Activated T-helper 1 cell treated with anti-CD3 and anti-CD28 coated beads, Interleukin-12 subunit alpha, Interleukin-12 subunit beta, Interleukin-2, Interleukin-4 antibody, amounts not matched to agents 30 ng/mL and 10 ng/mL and 1 ng/mL, durations not matched to agents 14 hours and 24 hours and 36 hours (primary cell): ENCODE measurements at places on chromosomes 3 and 15. TPM values are rescaled to one million over a fixed set of nuclear protein-coding genes. Genes with fewer than 3 reads are reported as not detected.

Gene DNAH12
- total RNA-seq = 0.17 TPM in 1 of 2 replicates, not detected in the other

DNA sequence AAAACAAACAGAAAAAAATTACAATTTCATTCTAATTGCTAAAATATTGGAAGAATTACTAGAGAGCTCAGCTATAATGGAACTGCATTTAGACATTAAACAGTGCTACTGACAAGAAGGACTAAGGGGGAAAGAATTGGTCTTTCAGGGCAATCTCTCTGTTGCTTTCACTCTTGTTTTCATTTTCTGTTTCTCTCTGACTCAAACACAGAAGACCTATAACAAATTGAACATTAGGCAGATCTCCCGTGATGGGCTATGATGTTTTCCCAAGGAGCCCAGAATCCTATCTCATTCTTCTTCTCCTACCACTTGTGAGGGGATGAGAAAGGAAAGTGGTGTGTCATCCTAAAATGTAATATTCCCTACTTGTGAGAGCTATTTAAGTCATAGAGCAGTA, 358.0 kb upstream of the TGFBR2 start:
- peaks cover 4% of the 10 kb centered on the region for H3K27me3 ChIP-seq
- no peak for DNase-seq
- H3K4me3 ChIP-seq = no peak overlapping the region
- H3K4me1 ChIP-seq = peaks cover 14% of the 10 kb centered on the region
- H3K36me3 ChIP-seq = no peaks in the 10 kb centered on the region

DNA sequence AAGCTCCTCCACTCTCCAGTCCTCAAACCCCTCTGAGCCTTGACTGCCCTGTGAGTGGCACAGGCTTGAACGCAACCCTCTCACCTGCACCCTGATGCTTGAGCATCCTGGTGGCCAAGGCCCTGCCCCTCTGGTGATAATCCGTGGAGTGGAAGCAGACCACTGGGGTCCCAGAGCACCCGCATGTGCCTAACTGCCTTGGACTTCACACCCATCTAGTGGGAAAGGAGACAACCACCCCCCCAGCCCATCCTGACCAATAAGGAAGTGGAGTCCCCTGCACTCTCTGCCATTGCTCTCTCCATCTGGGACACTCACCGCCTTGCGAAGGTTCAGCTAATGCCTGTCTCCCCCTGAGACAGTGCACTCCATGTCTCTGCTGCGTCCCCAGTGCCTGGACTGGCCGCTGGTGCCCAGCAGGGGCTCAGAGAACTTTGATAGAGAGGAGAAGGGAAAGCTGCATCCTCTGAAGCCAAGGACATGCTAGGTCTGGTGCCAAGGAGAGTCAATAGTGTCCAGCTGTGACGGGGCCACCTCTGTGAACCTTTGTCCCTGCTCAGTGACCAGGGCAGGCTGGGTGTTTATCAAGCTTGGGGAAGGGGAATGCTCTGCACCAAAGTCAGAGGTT, 3.4 kb downstream of the KLF15 start:
- H3K4me3 ChIP-seq = no peak overlapping the region
- H3K4me1 ChIP-seq = peaks cover 8% of the 10 kb centered on the region
- peaks cover 31% of the 10 kb centered on the region for H3K27me3 ChIP-seq
- H3K27ac ChIP-seq = no peak overlapping the region

Gene B4GALT4
- 14.1 and 18.6 TPM in 2 replicates for total RNA-seq

Gene ROPN1B
- not detected in 2 replicates for total RNA-seq

Gene MAP1A
- 2.2 and 2.3 TPM in 2 replicates for total RNA-seq

DNA sequence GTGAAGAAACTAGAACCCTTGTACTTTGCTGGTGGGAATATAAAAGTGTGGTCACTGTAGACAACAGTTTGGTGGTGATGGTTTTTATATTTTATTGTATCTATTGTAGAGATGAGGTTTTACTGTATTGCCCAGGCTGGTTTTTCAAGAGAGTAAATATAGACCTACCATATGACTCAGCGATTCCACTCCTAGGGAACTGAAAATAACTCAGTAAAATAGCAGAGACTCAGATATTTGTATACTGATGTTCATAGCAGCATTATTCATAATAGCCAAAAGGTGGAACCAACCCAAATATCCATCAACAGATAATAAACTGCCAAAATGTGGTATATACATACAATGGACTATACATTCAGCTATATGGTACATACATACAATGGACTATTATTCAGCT, 68.8 kb upstream of the IL12A start:
- H3K4me1 ChIP-seq = no peaks in the 10 kb centered on the region
- no peak overlapping the region for H3K4me3 ChIP-seq
- no peaks in the 10 kb centered on the region for H3K36me3 ChIP-seq
- no peak for DNase-seq
- no peak overlapping the region for H3K27ac ChIP-seq

Gene TRPC1
- total RNA-seq = 0.66 and 1.1 TPM in 2 replicates

GRCh38 chr15:67127331-67127664, 61.9 kb downstream of the SMAD3 start:
- peaks cover 92% of the 10 kb centered on the region for H3K4me1 ChIP-seq
- H3K36me3 ChIP-seq = peaks cover 35% of the 10 kb centered on the region
- no peaks in the 10 kb centered on the region for H3K27me3 ChIP-seq
- peak overlapping the region; percentile 51 for H3K27ac ChIP-seq

GRCh38 chr15:54014067-54014655, 35.9 kb downstream of the UNC13C start:
- no peak overlapping the region for H3K27ac ChIP-seq
- H3K27me3 ChIP-seq = no peaks in the 10 kb centered on the region
- H3K36me3 ChIP-seq = no peaks in the 10 kb centered on the region
- H3K4me3 ChIP-seq = no peak overlapping the region

Gene ALPK3
- total RNA-seq = 0.10 and 0.66 TPM in 2 replicates

Gene DUOX2
- total RNA-seq = not detected in 2 replicates

DNA sequence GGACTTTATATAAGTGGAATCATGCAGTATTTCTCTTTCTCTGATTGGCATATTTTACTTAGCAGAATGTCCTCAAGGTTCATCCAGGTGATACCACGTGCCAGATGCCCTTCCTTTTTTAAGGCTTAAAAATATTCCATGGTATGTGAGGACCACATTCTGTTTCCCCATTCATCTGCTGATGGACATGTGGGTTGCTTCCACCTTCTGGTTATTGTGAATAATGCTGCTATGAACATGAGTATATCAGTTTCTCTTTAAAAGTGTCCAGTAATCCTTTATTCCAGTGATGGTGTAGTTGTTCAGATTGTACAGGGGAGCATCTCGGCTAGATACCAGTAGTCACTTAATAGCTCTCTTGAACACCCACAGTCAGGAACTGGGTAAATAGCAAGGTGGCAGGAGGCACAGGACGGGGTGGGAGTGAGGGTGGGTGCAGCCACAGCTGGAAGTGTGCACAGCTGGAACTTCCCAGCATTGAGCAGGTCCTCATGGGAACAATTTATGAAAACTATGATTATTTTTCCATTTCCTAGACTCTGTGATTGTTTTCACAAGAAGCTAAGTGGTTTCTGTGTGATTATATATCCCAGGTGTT, 50.3 kb upstream of the ATG7 start:
- peaks cover 5% of the 10 kb centered on the region for H3K4me1 ChIP-seq
- DNase-seq = no peak
- no peaks in the 10 kb centered on the region for H3K36me3 ChIP-seq
- H3K27me3 ChIP-seq = peaks cover 4% of the 10 kb centered on the region
- H3K27ac ChIP-seq = no peak overlapping the region
- no peak overlapping the region for H3K4me3 ChIP-seq

- peaks cover 60% of the 10 kb centered on the region for H3K36me3 ChIP-seq
- peak overlapping the region; percentile 6 for H3K27ac ChIP-seq
- no peaks in the 10 kb centered on the region for H3K27me3 ChIP-seq
- peak overlapping the region; percentile 35 for H3K4me3 ChIP-seq
These were observed 31.9 kb downstream of the SH3BP5 start for GRCh38 chr3:15300323-15301078.

Gene CD86
- 2.7 and 3.8 TPM in 2 replicates for total RNA-seq

Gene SERPINI2
- total RNA-seq = not detected in 2 replicates

Gene SEC62
- total RNA-seq = 75.4 and 85.7 TPM in 2 replicates

DNA sequence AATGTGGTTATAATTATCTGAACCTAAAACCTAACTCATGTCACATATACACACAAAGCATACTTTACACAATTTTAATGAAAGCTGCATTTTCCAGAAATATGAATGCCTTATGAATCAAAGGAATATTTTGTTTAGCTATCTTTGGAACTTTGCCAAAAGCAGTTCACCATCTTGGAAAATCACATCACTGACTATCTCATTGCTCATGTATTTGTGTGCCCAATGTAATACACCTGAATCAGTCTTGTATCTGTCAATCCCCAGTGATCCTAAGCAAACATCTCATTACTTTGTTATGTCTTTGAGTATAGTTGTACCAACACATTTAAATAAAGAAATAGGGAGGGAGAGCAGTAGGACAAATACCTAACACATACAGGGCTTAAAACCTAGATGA, 15.6 kb upstream of the CD47 start:
- peaks cover 11% of the 10 kb centered on the region for H3K4me1 ChIP-seq
- H3K27me3 ChIP-seq = peaks cover 17% of the 10 kb centered on the region
- H3K27ac ChIP-seq = no peak overlapping the region
- H3K36me3 ChIP-seq = peaks cover 2% of the 10 kb centered on the region

Gene RETNLB
- total RNA-seq = not detected in 2 replicates

Gene GOLGA6B
- not detected in 2 replicates for total RNA-seq

- no peak for DNase-seq
- H3K27me3 ChIP-seq = no peaks in the 10 kb centered on the region
- no peaks in the 10 kb centered on the region for H3K36me3 ChIP-seq
- peaks cover 7% of the 10 kb centered on the region for H3K4me1 ChIP-seq
- no peak overlapping the region for H3K4me3 ChIP-seq
These were observed 64.2 kb downstream of the TBC1D5 start for GRCh38 chr3:17678116-17678741.

GRCh38 chr3:69777582-69777967, 38.3 kb downstream of the MITF start:
- H3K27ac ChIP-seq = no peak overlapping the region
- no peak overlapping the region for H3K4me3 ChIP-seq
- H3K27me3 ChIP-seq = no peaks in the 10 kb centered on the region

DNA sequence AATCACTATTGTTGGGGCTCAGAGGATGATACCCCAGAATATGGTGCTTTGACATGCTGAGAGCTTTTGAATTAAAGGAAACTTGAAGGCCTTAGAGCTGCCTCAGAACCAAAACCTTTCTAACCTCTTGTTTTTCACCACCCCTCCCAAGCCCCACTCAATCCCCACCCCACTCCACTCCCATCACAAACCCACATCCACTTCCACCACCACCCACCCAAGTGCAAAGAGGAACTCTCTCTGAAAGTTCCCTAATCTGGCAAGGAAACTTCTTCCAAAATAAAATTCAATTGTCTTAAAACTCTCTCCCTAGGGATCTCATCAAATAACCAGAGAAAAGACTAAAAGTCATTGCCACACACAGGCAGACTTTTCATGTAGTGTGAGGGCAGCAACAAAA, 301.2 kb upstream of the ARHGEF26 start:
- no peaks in the 10 kb centered on the region for H3K36me3 ChIP-seq
- no peaks in the 10 kb centered on the region for H3K4me1 ChIP-seq
- no peak overlapping the region for H3K4me3 ChIP-seq
- no peak for DNase-seq

- DNase-seq = no peak
- H3K36me3 ChIP-seq = no peaks in the 10 kb centered on the region
- H3K27me3 ChIP-seq = peaks cover 6% of the 10 kb centered on the region
- no peaks in the 10 kb centered on the region for H3K4me1 ChIP-seq
- no peak overlapping the region for H3K27ac ChIP-seq
These were observed 12.1 kb downstream of the SEMA3F start for GRCh38 chr3:50167069-50167840.

Gene MESP2
- 0.10 TPM in 1 of 2 replicates, not detected in the other for total RNA-seq

- DNase-seq = no peak
- H3K27ac ChIP-seq = peak overlapping the region; percentile 63
- H3K36me3 ChIP-seq = peaks cover 33% of the 10 kb centered on the region
- no peaks in the 10 kb centered on the region for H3K27me3 ChIP-seq
- peaks cover 82% of the 10 kb centered on the region for H3K4me1 ChIP-seq
- peak overlapping the region; percentile 50 for H3K4me3 ChIP-seq
These were observed 55.1 kb downstream of the MBNL1 start for GRCh38 chr3:152323834-152324233.

GRCh38 chr3:55637906-55638638, 151.0 kb upstream of the WNT5A start:
- H3K27me3 ChIP-seq = no peaks in the 10 kb centered on the region
- H3K36me3 ChIP-seq = no peaks in the 10 kb centered on the region

DNA sequence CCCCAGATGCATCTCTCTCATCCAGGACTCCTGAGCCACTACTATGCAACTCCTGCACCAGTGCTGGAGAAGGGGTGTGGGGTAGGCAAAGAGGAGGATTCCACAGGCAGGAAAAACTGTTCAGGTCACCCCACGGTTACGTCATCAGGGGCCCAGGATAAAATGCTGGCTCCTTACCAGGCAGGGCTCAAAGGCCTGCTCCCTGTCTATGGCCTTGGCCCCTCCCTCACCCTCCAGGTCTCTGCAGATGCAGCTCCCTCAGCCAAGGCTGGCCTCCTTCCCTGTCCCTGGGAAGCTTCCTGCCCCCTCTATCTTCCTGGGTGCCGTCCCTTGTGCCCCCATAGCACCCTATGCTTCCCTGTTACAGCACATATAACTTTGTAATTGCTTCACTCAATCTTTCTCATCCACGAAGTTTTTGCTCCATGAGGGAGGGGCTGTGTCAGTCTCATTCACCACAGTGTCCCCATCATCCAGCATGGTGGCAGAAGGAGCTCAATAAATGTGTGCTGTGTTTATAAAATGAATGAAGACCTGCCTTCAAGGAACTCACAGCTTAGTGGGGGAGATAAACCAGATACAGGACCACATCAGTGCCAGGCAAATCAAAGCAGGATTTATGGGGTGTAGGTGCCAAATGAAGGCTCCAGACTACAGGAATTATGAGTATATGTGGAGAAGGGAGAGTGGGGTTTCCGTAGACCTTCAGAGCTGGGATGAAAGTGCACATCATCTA, 18.6 kb downstream of the KBTBD13 start:
- H3K4me1 ChIP-seq = no peaks in the 10 kb centered on the region
- H3K4me3 ChIP-seq = no peak overlapping the region
- H3K27ac ChIP-seq = no peak overlapping the region
- H3K27me3 ChIP-seq = no peaks in the 10 kb centered on the region
- H3K36me3 ChIP-seq = peaks cover 11% of the 10 kb centered on the region

DNA sequence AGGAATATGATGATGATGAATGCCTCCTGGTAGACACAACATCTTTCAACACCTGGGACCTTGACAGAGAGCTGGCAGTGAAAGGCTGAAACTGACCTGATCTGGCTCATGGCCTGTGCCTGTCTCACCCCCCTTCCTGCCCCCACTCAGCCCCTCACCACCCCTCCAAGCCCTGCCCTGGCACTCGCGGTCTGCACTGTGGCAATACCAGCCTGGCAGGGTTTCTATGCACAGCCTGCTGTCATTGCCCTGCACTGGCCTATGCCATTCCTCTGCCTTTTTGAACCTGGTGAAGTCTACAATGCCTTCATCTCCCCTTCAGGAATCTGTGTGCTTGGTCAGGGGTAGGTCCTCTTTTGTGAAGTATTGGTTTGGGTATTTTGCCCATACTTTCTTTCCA, 56.5 kb downstream of the ACAD9 start:
- H3K4me1 ChIP-seq = no peaks in the 10 kb centered on the region
- no peak overlapping the region for H3K27ac ChIP-seq
- no peak for DNase-seq

Gene GBE1
- 24.6 and 25.7 TPM in 2 replicates for total RNA-seq

Gene MORC1
- total RNA-seq = not detected in 2 replicates

Gene HCN4
- total RNA-seq = not detected in 2 replicates
